ENCODE measurements at places on chromosomes 3 and 15. TPM values are rescaled to one million over a fixed set of nuclear protein-coding genes. Genes with fewer than 3 reads are reported as not detected.

DNA sequence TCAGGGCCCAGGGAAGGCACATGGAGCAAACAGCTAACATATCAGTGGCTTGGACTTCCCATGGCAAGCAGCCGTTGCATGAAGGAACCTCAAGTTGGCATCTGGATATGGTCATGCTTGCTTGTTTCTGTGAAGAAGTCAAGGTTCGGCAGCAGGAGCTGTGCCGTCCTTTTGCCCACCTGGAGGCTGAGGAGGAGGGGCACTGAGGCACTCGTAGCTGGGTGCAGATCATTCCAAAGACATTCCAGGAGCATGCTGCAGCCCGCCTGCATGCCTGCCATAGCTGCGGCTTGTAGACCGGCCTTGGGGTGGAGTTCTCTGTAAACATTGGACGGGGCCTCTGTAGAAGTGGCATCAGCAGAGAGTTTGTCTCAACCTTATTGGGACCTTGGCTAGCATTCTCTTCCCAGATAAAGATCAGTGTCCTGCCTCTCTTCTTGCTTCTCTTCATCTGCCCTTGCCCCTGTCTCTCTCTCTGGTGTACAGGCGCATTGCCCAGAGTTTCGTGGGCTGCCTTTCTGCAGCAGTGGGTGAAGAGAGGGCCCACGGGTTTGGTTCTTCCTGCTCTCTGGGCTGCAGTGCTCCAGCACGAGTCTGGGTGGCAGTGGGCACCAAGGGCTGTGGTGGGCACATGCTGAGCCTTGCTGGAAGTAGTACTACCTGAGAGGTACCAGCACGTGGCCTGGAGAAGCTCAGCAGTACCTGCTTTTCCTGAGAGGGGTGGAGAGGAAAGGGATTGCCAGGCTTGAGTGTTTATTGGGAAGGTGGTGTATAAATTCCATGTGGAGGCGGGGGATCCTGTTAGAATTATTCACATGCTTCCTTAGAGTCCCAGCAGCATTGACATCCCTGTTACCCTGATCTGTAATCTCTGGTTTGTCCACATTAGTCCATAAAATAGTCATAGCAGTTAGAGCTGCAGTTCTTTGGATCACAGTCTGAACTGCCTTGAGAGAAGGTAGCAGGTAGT, 49.4 kb downstream of the CHCHD6 start:
- DNase-seq = no peak

DNA sequence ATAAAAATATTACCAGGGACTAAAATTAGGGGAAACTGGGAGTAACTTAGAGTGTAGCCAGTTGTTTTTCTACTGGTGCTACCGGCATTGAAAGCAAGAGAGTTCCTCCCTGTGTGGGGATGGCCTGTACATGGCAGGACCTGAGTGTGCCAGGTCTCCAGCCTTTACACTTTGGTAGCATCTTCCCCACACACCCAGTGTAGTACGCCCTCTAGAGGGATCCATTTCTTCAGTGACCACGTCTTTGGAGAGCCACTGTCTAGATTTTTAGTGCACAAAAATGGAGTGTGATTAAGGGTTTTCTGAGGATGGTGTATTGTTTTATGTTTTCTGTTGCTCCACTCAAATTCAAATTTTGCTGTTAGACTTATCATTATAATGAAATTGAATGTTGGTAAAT, 507.0 kb upstream of the TPRG1 start:
- DNase-seq = no peak

DNA sequence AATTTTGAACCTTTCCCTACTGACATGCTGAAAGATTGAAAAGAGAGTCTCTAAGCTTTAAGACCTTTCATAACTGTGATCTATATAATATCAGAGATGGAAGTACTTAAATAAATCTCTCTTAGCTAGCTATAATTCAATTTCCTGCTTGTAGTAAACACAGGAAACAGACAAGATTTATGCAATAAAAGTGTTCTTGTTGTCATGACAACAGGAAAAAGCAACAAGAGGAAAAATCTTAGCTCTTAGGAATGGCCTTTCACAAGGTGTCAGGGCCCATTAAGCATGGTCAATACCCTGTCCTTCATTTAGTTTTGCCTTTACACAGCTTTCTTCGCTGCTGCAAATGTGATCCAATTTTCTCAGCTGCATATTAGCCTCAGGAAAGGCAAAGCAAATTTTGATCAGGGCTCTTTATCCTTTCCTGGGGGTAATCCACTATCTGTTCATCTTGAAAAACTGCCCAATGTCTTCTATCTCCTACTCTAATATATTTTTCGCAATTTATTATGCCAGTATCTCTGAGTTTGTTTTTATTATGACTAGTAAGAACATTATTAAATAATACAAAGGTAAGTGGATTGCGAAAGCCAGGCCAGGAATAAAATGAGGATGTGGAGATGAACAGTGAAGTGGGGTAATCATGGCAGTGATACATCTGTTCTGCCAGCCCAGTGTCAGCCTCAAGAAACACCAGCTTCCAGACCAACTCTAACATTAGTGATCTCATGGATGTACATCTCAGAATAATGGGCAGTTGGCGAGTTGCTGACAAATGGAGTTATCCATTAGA, 28.7 kb downstream of the SIDT1 start:
- DNase-seq = no peak

GRCh38 chr15:41933771-41934170, 38.6 kb downstream of the EHD4 start:
- DNase-seq = no peak

- DNase-seq = no peak
Measured at GRCh38 chr3:151916781-151917180, 43.3 kb downstream of the SUCNR1 start.

DNA sequence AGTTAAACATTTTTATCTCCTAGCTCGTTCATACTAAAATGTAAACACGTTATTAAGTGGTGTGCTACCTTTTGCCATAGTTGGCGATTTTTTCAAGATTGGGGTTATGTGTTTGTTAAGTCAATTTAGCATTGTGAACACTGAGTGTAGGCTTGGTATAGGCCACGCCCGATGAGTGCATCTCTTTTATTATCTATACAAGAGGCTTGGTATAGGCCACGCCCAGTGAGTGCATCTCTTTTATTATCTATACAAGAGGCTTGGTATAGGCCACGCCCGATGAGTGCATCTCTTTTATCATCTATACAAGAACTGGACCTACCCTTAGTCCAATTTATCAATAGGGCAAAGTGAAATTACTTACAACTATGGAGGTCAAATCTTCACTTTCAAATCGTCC, 70.4 kb downstream of the NIPA2 start:
- no peak for DNase-seq

DNA sequence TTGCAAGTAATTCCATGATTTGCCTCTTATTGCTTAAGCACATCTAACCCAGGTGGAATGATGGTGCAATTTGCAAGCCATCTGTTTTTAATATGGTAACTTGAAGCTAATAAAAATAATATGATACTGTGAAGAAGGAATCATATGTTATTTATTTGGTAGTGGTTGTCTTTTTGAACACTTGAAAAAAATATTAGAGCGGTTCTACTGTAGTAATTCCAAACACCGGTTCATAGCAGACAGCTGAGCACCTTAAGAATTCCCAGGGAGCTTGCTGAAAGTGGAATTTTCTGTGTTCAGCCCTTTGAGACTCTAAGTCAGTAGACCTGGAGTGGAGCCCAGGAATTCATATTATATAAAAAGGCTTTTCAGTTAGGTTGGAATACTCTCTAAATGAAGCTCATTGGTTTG, 687.4 kb downstream of the EDEM1 start:
- no peak for DNase-seq

Gene GRAMD1C
- total RNA-seq = 0.54 TPM

Gene DAPK2
- 0.60 TPM for total RNA-seq

Gene DISP2
- 0.14 TPM for total RNA-seq

Gene SLC38A3
- total RNA-seq = 0.18 TPM

Gene SMAD3
- total RNA-seq = 15.7 TPM

Gene SLCO3A1
- total RNA-seq = 2.0 TPM
